NCI-H1436 (cell line): ENCODE measurements at places on chromosomes 3 and 15.

DNA sequence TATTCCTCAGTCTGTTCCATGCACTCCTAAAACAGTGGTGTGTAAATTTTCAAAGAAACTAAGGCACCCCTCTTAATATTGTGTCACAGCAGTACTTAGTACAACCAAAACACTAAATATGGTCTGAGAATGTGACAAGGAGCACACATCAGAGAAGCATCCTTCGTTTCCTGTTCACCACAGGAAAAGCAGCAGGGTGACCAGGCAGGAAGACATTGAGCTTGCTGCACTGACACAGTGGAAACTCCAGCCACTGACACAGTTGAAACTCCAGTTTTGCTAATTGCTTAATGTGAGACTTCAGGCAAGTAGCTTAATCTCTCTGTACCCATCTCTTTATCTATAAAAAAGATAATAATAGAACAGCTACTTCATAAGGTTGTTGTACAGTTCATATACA, 353.0 kb upstream of the RORA start:
- DNase-seq = no peak

DNA sequence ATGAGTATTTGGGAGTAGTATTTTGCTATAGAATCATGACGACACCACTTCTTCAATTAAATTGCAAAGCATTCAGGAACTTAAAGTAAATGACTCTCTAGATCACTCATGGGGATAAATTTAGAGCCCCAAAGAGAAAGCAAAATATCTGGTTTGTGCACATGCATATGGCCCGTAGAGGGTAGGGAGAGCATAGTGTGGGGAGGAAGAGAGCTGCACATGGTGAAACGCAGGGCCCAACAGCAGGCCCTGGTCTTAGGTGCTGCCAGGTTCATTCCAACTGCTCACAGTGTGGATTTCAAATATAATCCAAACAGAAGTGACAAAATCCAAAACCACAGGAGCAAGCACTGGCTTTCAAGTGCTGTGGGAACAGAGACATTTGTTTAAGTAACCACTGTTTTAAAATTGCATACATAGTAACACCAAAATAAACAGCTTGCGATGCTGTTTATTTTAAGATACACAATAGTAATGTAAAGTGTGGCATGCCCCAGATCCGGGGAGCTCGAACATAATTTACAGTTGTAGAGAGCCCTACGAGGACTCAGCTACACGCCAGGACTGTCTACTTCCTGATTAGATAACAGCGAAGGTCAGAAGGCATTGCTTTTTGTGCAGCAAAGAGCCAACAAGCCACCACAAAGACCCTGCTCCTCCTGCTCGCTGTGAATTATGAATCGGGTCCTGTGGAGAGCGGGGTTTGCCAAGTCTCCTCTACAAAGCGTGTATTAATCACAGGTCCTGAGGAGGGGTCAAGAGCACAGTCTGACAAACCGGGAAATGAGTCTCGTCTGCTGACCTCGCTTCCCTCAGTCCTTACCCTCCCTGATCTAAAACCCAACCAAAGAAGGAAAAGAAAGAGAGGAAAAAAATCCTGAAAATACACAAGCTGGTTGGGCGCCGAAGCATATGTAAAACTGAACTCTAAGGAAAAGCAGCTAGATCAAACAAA, 80.6 kb downstream of the MEIS2 start:
- no peak for DNase-seq

DNA sequence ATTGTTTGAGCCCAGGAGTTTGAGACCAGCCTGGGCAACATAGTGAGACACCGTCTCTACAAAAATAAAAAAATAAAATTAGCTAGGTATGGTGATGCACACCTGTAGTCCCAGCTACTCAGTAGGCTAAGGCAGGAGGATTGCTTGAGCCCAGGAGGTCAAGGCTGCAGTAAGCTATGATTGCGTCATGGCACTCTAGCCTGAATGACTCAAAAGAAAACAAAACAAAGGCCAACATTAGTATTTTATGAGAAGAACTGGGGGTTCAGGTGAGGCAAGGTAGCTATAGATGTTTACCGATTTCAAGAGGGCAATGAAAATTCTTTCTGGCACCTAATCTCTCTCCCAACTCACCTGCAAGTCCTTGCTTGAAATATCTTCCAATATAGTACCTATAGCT, 77.2 kb downstream of the GREM1 start:
- no peak for DNase-seq

GRCh38 chr3:139357899-139358298, 14.1 kb downstream of the MRPS22 start:
- no peak for DNase-seq

- no peak for DNase-seq
Measured at GRCh38 chr15:36921484-36922091, 178.8 kb downstream of the MEIS2 start.

- DNase-seq = no peak
Measured at GRCh38 chr3:155070932-155071387, 9.2 kb upstream of the MME start.

GRCh38 chr15:31295658-31296057, 31.0 kb upstream of the KLF13 start:
- DNase-seq = no peak
